ENCODE measurements at places on chromosomes 7 and 10.

- no peak for DNase-seq
Observed at GRCh38 chr7:100824499-100825214, 2.7 kb downstream of the EPHB4 start.

GRCh38 chr10:129621693-129622092, 154.7 kb downstream of the MGMT start:
- DNase-seq = no peak

DNA sequence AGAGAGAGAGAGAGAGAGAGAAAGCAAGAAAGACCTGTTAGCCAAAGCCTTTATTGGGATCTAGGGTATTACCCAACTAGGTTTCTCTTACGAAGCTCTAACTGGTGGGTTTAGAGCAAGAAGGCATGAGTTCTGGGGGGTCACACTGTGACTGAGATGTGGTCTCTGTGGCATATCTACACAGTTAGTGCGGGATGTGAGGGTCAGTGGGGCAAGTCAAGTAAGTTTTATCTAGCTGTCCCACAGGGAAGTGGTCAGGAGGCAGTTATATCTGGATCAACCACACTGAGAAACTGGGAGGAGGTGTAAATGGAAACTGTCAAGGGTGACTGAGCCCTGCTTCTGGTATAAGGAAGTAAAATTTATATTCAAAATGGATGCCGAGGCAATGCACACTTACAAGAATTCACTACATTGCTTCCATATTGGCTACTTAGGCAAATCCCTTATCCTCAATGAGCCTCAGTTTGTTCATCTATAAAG, 331.6 kb upstream of the HPS1 start:
- no peak for DNase-seq

DNA sequence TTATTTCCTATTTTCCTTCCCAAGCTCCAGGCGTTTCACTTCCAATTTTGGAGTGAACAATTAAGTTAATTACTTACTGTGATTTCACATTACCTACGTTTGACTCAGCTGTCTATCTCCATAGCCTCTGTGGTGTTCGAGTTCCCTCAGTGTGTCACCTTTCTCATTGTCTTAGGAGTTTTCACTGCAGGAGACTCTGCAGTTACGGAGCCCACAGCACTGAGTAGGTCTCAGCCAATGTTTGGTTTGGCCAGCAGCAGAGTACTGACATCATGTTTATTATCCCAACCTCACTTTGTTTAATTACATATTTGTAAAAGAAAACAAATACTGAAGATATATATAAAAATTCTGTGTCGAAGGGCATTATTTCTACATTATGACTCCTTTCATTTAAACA, 1123.9 kb downstream of the CNTNAP2 start:
- no peak for DNase-seq

- no peak for DNase-seq
Observed at GRCh38 chr10:26627324-26627723, 70.2 kb upstream of the PDSS1 start.

- no peak for DNase-seq
Observed at GRCh38 chr7:4713183-4713784, 31.2 kb downstream of the FOXK1 start.

- no peak for DNase-seq
Observed at GRCh38 chr10:119061352-119061751, 19.3 kb downstream of the EIF3A start.

DNA sequence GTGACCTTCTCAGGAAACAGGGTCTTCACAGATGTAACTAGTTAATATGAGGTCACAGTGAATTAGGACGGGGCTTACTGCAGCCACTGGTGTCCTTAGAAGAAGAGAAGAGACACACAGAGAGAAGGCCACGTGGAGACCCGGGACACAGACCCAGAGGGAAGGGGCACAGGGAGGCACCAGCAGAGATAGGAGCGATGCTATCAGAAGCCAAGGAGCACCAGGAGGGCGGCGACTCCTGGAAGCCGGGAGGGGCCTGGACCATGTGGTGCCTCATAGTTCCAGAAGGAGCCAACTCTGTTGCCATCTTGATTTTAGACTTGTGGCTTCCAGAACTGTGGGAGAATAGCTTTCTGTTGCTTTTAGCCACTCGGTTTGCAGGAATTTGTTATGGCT, 505.9 kb downstream of the TCERG1L start:
- DNase-seq = no peak

DNA sequence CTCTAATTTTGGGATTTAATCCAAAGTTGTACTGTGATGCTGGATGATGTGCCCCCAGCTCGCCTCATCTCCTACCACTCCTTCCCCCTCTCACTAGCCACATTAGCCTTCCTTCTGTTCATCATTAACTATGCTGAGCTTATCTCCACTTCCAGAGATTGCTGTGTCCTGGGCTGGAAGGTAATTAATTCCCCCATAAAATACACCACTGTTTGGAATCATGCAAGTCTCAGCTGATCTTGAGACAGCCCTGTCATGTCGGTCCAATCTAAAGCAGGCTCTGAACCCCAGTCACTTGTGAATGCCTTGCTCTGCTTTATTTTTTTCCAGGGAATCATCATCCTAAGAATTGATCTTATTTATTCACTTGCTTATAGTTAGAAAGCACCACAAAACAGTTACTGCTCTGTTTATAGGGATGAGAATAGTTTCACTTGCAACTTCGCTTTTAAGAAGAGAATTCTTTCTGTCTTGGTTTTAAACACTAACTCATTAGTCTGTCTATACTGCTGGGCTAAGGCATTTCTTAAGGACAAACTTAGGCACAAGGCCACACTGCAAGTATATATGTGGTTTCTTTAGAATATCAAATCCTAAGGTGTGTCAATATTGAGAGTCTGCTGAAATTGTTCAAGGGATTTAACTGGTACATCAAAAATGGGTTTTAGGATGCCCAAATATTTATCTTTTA, 341.1 kb upstream of the SEMA3A start:
- DNase-seq = no peak

DNA sequence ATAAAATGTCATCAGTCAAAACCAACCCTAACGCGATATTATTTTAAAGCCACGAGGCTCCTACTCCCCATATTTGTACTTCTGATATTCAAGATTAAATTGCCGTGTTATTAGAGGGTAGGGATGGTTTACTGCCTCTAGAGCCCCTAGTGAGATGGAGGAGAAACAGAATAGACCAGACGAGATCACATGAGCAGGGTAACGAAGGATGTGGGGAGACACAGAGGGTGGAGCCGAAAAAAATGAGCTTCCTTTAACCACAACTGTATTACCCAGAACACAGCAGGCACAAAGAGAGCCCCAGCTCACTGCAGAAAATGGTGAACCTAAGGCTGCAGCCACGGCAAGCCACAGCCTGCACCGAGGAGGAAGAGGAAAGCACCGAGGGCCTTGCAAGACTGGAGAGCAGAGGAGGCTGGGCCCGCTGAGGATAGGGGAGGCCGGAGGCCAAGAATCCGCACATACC, 14.3 kb downstream of the ZC3HAV1 start:
- no peak for DNase-seq

DNA sequence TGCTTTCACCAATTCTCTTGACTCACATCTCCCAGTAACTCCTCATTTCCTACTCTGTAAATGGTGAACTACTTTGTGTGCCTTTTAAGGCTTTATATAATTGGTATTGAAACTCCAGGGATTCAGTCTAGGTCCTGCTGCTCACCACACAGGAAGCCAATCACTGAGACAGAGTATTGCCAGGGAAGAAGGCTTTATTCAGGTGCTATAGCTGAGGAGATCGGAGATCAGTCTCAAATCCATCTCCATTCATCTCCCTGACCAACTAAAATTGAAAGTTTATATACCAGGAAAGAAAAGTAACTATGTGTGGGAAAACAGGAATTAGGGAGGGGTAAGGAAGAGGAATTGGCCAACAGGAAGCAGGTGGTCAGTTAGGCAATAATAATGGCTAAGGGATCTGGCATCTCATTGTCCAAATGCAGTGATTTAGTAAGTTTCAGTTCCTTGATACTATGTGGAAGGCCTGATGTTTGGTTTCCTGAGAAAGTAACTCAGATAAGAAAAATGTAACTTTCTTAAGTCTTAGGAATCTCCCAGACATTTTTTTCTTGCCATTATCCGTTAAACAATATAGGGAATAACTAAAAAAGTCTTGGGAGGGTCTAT, 10.2 kb upstream of the SDHAF3 start:
- no peak for DNase-seq

GRCh38 chr7:67809586-67809985, 813.0 kb downstream of the TYW1 start:
- no peak for DNase-seq

Measured in right hindlimb (tissue), 1 donor.